NCI-H187 treated with DMSO at 0.1 percent for 48 hours (cell line): ENCODE measurements at places on chromosomes 7 and 10.

- DNase-seq: no peak
Observed at GRCh38 chr10:46096446-46096845, 50.4 kb upstream of the MSMB start.

DNA sequence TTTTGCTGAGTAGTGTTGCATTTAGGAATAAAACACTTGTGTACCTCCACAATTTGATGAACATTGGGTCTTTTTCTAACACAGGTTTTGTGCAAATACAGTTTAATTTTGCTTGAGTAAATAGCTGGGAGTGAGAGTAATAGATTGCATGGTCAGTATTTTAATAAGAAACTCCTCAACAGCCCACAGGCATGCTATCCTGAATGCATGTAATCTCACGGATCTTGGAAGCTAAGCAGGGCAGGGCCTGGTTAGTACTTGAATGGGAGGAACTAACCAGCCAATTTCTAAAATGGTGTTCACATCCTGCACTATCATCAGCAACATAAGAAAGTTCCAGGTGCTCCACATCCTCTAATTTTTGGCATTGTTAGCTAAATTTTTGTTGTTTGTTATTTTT lies 685.4 kb upstream of the MBL2 start:
- DNase-seq: no peak

GRCh38 chr7:105112440-105113418 lies 98.7 kb downstream of the KMT2E start:
- no peak for DNase-seq

GRCh38 chr10:122113945-122114747 lies 125.2 kb downstream of the TACC2 start:
- no peak for DNase-seq

- DNase-seq: no peak
Observed at GRCh38 chr10:102004376-102004775, 51.6 kb downstream of the ARMH3 start.

GRCh38 chr10:118332948-118333710 lies 9.0 kb downstream of the FAM204A start:
- DNase-seq: no peak

GRCh38 chr10:125201791-125202622 lies 41.6 kb upstream of the CTBP2 start:
- no peak for DNase-seq

DNA sequence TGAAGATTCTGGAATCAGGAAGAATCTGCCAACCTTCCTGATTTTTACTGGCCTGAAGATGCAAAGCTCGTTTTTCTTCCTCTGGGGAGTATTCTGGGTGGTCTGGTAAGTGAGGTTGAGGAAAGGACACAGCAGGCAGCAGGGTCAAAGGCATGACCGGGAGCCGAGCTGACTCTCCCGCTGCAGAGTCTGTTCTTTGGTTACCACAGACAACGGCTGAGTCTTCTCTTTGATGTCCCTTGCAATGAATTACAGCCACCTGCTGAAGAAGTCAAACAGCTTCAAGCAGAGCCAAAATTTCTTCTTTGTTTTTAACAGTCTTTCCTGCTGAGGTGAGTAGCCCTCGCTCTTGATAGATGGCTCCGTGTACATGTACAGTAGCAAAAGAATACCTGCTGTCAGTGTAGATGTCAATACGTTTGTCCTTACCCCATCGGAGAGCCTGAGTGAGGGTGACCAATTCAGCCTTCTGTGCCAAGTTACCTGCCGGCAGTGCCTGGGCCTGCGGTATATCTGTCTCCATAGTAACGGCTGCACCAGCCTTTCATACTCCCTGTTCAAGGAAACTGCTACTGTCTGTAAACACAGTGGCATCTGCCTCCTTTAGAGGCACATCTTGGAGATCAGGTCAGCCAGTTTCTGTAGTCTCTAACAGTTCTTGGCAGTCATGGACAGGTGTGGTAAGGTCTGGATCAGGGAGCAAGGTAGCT lies 76.4 kb downstream of the PRR15 start:
- DNase-seq: peak; percentile 24

DNA sequence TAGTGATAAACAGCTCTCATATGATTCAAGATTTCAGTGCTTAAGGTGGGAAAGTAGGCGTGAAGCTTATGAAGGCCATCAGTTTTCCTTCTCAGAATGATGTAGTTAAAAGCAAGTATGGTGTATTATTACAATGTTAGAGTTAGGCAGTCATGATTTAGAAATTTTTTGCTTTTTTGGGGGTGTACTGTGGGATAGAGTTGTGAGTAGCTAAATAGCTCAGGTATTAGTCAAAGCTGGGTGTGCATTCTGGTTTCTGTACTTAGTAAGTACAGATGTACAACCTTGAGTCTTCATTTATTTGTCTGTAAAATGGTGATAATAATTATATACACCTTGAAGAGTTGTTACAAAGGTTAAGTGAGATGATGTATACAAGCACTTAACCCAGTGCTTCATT lies 52.2 kb downstream of the R3HCC1L start:
- no peak for DNase-seq

GRCh38 chr7:123824754-123825067 lies 20.3 kb upstream of the HYAL4 start:
- no peak for DNase-seq

DNA sequence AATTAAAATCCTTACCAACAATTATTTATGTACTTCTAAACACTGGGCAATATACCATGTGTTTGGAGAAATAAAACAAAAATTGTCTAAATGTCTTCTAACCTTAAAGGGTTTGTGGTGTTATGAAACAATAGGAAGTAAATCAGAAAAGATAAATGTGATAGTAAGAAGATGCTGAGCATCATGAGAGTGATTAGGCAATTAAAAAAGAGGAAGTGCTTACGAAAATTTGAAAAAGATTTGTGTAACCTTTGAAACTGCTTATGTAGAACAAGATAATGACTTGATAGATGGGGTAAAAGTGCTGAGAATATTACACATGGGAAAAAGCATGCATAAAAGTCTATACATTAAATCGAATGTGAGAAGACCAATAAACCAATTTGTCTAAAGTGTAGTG lies 573.4 kb upstream of the CNTNAP2 start:
- no peak for DNase-seq

DNA sequence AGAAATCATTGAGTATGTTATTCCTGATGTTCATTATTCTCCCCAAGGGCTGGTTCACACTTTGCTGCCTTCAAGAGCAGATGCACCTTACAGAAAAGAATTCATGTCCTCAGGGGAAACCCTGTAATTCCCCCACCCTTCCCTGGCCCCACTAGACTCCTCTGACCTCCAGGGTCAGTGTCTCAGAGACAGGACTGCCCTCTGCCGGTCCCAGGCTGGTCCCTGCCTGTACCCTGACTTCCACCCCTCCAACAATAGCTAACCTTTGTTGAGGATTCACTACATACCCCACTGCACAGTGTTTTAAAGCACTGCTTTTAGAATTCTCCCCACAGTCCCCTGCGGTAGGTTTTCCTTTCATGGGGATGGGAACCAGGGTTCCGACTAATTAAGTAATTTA lies 4.4 kb upstream of the SEPHS1 start:
- no peak for DNase-seq

DNA sequence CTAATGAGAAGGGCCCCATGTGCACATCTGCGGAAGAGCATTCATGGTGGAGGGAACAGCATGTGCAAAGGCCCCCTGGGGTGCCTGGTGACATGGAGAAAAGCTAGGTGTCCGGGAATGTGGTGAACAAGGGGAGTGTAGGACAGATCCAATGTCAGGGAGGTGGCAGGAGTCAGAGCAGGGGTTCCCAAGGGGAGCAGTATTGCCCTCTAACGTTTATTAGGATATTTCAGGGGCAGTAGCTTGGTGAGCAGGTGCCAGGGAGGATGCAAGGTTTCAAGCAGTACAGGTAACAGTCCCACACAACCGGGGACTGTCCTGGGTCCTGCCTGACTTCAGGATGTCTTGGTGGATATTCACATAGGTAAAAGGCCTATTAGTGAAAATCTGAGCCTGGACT lies 209.6 kb downstream of the EMX2 start:
- DNase-seq: no peak

DNA sequence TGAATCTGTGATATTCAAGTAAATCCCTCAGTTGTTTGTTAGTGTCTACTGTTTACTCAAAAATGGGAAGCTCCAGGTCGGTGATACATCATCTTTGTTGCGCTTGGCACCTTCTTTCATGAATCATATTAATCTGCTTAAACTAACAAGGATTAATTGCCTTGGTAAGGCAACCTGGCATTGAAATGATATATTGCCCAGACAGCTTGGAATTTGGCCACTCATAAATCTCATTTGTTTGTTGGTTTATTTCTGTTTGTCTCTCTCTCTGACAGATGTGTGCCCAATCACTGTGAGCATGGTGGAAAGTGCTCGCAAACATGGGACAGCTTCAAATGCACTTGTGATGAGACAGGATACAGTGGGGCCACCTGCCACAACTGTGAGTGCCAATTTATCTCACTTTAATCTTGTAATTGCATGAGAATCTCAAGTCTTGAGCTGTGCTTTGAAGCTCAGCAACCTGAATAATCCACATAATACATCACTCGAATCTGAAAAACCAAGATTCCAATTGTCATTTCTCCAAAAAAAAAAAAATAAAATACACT lies 1104.8 kb upstream of the C7orf33 start:
- DNase-seq: no peak

DNA sequence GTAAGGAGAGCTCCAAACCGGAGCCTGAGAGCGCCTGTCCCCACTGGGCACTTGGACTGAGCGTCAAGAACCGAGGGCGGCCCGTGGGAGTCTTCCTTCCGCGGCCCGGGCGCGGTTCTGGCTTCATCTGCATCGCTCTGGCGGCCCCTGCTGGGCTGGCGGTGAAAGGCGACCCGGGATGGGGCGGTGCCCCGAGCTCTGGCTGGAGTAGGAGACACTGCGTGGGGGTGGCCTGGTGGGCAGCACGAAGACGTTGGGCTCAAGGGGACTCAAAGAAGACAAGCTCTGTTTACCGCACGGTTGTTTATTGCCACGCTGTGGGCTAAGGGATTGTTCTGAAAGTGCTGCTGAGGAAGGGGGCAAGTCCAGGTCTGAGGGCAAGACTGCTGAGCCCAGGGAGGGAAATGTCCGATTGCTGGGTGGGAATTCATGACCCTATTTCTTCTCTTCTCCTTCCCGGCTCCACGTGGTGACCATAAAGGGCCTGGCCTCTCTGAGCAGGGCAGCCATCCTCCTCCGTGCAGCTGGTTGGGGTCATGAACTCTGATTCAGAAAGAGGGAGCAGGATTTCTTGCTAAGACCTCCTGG lies 29.8 kb downstream of the PLAU start:
- no peak for DNase-seq

DNA sequence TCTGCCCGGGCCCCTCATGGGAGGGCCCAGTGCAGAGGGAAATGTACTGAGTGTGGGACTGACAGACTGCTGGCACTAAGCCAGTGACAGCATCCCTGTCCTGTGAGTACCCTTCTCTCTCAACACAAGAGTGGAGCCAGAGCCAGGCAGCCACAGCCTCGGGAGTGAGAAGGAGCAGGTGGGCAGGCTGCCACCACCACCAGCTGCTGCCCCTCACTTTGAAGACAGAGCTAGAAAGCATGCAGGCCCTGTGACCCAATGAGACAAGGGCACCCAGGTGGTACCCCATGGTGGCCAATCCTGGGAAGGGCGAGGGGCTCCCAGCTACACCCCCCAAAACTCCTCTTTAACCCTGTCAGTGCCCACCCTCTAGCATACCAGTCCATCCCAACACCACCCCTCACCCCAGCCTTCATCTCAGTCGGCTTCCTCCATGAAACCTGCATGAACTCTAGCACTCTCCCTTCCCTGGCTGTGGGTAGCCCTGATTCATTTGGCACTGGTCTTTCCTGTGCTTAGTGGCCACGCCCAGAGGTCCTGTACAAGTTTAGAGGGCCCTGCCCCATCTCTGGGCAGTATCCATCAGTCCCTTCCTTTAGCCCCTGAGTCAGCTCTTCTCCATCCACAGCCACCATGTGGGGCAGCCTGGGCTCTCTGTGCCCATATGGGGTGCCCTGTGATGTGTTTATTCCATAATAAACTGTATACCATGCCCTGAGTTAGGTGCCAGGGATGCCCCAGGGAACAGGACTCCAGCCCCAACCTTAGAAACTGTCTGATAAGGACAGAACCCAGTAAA lies 207.0 kb upstream of the ZMIZ1 start:
- DNase-seq: no peak

- DNase-seq: no peak
Observed at GRCh38 chr10:129136951-129137350, 330.1 kb upstream of the MGMT start.

DNA sequence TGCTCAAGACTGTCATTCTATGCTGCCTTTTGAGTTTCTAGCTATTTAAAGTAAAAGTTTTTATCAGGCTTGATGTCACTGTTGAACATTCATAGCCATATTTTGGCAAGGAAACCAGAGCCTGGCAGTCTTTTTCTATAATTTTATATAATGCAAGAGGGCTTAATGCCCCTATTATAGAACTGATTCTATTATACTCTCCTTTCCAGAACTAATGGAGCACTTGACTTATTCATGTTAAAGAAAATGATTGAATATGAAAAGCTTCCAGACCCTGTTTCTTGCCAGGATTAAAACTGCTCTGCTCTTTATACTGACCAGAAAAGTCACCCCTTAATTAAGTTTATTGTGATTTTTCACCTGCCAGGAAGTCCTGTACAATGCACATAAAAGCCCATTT lies 337.6 kb upstream of the CHRM2 start:
- DNase-seq: no peak

- DNase-seq: no peak
Observed at GRCh38 chr7:15832996-15833395, 146.5 kb upstream of the MEOX2 start.

GRCh38 chr7:130901209-130901783 lies 167.3 kb upstream of the KLF14 start:
- no peak for DNase-seq

DNA sequence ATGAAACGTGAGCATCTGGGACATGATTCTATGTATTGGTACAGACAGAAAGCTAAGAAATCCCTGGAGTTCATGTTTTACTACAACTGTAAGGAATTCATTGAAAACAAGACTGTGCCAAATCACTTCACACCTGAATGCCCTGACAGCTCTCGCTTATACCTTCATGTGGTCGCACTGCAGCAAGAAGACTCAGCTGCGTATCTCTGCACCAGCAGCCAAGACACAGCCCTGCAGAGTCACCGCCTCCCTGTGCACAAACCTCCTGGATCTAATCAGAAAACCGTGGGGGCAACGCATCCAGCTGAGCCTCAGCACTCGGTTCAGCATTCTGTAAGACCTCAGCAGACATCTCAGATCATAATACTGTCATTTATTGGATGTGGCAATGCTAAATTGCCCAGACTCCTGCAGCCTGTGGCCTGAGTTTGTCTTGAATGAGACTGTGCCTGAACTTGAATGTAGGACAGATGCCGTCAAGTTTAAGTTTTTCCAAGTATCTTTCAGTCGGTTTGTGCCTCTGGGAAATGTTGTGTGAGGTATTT lies 41.5 kb upstream of the PRSS58 start:
- DNase-seq: no peak

GRCh38 chr7:7596176-7596575 lies 29.5 kb downstream of the MIOS start:
- DNase-seq: no peak
